Activated T-helper 17 cell treated with anti-CD3 and anti-CD28 coated beads, Interleukin-2, amount 50 U/mL, for 72 hours (primary cell): ENCODE measurements at places on chromosomes 4 and X.

GRCh38 chr4:164768516-164768915 is 14.6 kb downstream of the SMIM31 start:
- no peak overlapping the region for H3K27ac ChIP-seq
- no peaks in the 10 kb centered on the region for H3K36me3 ChIP-seq
- no peaks in the 10 kb centered on the region for H3K4me1 ChIP-seq
- no peak overlapping the region for H3K4me3 ChIP-seq

- no peaks in the 10 kb centered on the region for H3K27me3 ChIP-seq
- no peak overlapping the region for H3K4me3 ChIP-seq
- no peak overlapping the region for H3K27ac ChIP-seq
- no peak for ATAC-seq
These were observed 134.5 kb upstream of the NKX1-1 start for GRCh38 chr4:1540601-1541375.

- no peaks in the 10 kb centered on the region for H3K27me3 ChIP-seq
- H3K4me1 ChIP-seq: no peaks in the 10 kb centered on the region
- no peak for ATAC-seq
- no peaks in the 10 kb centered on the region for H3K36me3 ChIP-seq
These were observed 26.4 kb upstream of the LRCH2 start for GRCh38 chrX:115260330-115260729.

GRCh38 chr4:145785391-145786008 is 105.6 kb downstream of the C4orf51 start:
- peaks cover 51% of the 10 kb centered on the region for H3K36me3 ChIP-seq
- ATAC-seq: no peak
- peaks cover 20% of the 10 kb centered on the region for H3K4me1 ChIP-seq
- H3K27ac ChIP-seq: peak overlapping the region; percentile 95
- H3K4me3 ChIP-seq: peak overlapping the region; percentile 65

GRCh38 chrX:100648458-100649417 is 4.7 kb downstream of the SRPX2 start:
- H3K4me1 ChIP-seq: no peaks in the 10 kb centered on the region
- no peaks in the 10 kb centered on the region for H3K36me3 ChIP-seq
- H3K4me3 ChIP-seq: no peak overlapping the region
- no peak for ATAC-seq
- peaks cover 12% of the 10 kb centered on the region for H3K27me3 ChIP-seq

GRCh38 chr4:138790706-138791340 is 224.8 kb upstream of the NOCT start:
- no peaks in the 10 kb centered on the region for H3K36me3 ChIP-seq
- no peak for ATAC-seq
- H3K4me1 ChIP-seq: no peaks in the 10 kb centered on the region
- no peak overlapping the region for H3K27ac ChIP-seq
- H3K4me3 ChIP-seq: no peak overlapping the region
- H3K27me3 ChIP-seq: no peaks in the 10 kb centered on the region

DNA sequence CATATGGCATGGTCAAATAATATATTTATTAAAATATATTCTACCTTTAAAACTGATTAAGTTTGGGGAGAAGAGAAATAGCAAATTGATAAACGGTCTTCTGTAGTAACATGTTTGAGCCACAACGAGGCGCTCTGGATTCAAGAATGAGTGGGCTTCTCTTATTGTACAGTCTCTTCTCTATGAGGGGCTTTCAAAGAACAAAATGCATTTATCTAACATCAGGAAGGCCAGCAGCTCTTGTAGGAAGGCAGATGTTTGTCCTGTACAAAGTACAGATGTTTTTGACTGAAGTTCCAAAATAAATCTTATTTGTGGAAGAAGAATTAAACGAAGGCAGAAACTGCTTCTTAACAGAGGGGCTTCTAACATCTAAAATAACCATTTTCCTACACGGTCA is 153.6 kb downstream of the RASL11B start:
- no peak overlapping the region for H3K4me3 ChIP-seq
- H3K36me3 ChIP-seq: no peaks in the 10 kb centered on the region
- H3K27me3 ChIP-seq: no peaks in the 10 kb centered on the region

GRCh38 chr4:52235552-52236201 is 184.6 kb downstream of the SPATA18 start:
- no peak for ATAC-seq
- H3K4me3 ChIP-seq: no peak overlapping the region
- H3K27ac ChIP-seq: no peak overlapping the region
- no peaks in the 10 kb centered on the region for H3K4me1 ChIP-seq
- H3K36me3 ChIP-seq: no peaks in the 10 kb centered on the region

GRCh38 chr4:186757696-186758355 is 34.2 kb upstream of the FAT1 start:
- no peaks in the 10 kb centered on the region for H3K27me3 ChIP-seq
- H3K4me1 ChIP-seq: no peaks in the 10 kb centered on the region
- no peak overlapping the region for H3K4me3 ChIP-seq
- H3K27ac ChIP-seq: no peak overlapping the region
- ATAC-seq: no peak
- H3K36me3 ChIP-seq: no peaks in the 10 kb centered on the region

- H3K4me3 ChIP-seq: no peak overlapping the region
- H3K27ac ChIP-seq: no peak overlapping the region
- H3K4me1 ChIP-seq: peaks cover 15% of the 10 kb centered on the region
These were observed 681 bp downstream of the EXOC1 start for GRCh38 chr4:55854129-55854528.

DNA sequence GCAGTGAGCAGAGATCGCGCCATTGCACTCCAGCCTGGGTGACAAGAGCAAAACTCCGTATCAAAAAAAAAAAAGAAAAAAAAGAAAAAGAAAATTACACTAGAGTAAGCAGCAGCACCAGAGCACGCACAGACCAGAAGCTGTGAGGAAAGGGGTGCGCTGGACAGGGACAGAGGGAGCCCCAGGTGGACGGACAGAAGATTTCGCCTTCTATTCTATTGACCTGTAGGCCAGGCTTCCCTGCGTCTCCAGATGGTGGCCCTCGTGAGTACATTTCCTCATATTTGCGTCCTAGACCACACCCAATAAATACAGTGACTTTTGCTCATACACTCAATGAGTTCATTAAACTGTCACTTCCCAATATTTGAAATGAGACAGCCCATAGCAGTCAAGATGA is 19.1 kb downstream of the MTNR1A start:
- H3K27me3 ChIP-seq: no peaks in the 10 kb centered on the region
- no peak overlapping the region for H3K4me3 ChIP-seq
